ENCODE measurements at places on chromosomes 5 and 9. TPM values are rescaled to one million over a fixed set of nuclear protein-coding genes. Genes with fewer than 3 reads are reported as not detected.
A peak's percentile ranks its signal among the peaks of the same experiment; 100 is the strongest.

- DNase-seq, result no peak
Observed at GRCh38 chr9:26375448-26375847, 517.2 kb downstream of the CAAP1 start.

GRCh38 chr5:151146061-151146460, 11.5 kb downstream of the ANXA6 start:
- DNase-seq, result no peak

- DNase-seq, result no peak
Observed at GRCh38 chr5:87132696-87133095, 135.0 kb upstream of the RASA1 start.

GRCh38 chr5:75214928-75215327, 21.8 kb downstream of the ANKRD31 start:
- no peak for DNase-seq

The HSPA9 gene
- total RNA-seq, result 258 TPM

GRCh38 chr9:125755340-125755739, 8.2 kb downstream of the PBX3 start:
- DNase-seq, result no peak

The NRARP gene
- 13.3 TPM for total RNA-seq

The SCGB3A1 gene
- total RNA-seq, result not detected

The PPIC gene
- 25.9 TPM for total RNA-seq

GRCh38 chr9:135759676-135760300, 57.8 kb downstream of the KCNT1 start:
- DNase-seq, result no peak

DNA sequence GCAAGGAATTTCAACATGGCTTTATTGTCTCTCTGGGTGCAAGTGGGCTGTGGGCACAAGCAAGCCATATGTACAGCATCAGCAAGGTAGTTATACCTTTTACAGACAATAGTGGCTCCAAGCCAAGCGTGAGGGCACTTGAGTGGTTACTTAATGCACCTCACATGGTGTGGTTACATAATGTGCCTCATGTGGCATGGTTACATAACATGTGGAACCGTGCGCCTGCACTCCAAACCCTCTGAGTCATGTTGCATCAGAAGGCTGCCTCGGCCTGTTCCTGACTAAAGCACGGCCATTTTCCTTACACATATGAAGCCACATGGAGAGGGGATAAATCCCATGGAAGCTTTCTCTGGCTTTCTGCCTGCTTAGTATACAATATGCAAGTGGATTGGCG, 150.9 kb downstream of the OSTF1 start:
- no peak for DNase-seq

DNA sequence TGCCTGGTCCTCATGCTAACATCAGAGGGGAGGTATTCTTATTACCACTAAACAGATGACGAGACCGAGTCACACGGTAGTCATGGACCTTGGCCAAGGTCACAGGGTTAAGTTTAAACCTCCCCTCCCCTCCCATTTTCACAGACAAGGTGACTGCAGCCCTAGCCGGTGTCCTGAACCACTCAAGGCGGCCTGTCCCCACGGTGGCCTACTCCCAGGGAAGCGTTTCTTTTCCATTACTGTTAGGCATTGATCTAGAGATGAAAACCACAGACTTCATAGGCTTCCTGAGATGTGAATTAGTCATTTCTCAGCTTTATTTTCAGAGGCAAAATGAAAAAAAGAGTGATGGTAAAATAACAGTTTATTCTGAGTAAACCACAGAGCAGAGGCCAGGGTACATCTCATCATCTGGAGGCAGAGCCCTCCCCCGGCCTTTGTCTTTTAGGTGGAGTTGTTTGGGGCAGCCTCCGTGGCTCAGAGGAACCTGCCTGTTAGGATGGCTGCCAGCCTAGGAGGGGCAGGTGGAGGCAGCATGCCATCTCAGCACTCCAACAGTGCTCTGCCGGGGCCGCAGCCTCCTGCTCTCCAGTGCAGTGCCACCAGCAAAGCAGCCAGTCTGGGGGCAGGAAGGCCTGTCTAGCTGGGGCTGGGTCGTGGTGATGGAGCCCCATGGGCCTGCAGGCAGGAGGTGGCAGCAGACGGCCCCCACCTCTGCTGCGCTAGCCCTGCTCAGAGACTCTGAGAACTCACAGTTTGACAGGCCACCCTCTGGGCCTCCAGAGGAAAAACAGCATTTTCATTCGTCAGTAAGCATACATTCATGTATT, 71.2 kb downstream of the RAPGEF1 start:
- no peak for DNase-seq

GRCh38 chr5:668283-668995, 24.7 kb downstream of the TPPP start:
- DNase-seq, result no peak

- DNase-seq, result no peak
Observed at GRCh38 chr5:39164016-39164415, 55.3 kb downstream of the FYB1 start.

GRCh38 chr5:125510651-125511050, 764.2 kb upstream of the ZNF608 start:
- no peak for DNase-seq

DNA sequence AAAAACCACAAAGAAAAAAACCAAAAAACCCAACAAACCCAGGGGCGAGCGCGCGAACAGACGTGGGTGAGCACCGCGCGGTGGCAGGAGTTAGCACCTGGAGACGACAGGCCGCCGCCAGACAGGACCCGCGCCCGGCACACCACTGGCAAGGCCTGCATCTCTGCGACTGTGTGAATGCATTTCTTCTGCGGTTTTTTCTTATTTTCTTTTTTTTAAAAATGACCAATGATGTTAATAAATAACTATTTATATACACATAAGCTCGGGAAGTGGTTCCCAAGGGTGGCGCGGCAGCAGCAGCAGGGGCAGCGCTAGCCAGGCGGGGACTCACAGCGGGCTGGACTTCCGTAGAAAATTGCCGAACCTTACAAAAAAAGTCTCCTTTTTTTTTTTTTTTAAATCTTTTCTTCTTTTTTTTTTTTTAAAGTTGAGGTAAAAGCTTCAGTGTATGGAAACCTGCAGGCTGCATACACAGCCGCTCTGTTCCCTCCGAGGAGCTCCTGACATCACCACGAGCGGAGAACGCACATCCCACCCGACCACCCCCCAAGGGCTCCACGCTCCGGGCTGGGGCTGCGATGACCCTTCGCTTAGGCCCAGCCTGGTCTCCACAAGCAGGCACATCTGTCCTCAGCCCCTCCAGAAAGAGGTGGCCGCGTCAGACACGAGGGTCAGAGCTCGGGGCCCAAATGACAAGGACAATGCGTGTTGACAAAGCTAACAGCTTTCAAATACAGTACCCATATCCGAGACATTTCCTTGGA, 7.4 kb downstream of the BRD3OS start:
- no peak for DNase-seq

DNA sequence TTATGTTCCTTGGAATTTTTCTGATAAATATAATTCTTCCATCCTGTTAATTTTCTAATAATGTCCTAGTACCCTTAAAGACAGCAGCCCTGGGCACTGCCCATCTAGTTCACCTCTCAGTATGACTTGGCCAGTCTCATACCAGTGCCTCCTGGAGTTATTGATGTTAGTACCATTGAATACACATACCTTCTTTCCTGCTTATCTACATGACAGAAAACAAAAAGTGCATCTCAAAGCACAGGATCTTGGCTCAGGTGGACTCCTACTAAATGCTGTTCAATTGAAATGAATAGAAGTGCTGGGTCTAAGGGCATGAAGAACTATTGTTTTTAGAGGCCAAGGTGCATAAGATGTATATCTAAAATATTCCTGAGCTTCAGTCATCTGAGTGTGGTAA, 669.7 kb downstream of the NR2F1-AS1 start:
- no peak for DNase-seq

- no peak for DNase-seq
Observed at GRCh38 chr5:172705576-172706084, 64.6 kb downstream of the NEURL1B start.

DNA sequence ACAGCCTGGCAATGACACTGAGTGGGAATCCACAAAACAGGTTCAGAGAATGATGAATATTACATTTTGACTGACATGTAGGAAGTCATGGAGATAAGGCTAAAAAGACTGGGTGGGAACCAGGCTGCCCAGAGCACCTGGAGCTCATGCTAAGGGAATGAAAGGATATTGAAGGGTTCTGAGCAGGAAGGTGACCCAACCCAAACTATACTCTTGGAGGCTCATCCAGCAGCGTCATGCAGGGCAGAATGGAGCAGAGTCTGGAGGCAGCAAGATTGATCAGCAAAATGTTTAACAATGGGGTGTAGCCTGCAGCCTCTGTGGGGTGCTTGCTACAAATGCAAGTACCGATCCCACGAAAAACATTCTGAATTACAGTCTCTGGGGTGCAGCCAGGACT, 120.2 kb downstream of the PSD2 start:
- DNase-seq, result peak; percentile 23

The CDC20B gene
- total RNA-seq, result not detected

DNA sequence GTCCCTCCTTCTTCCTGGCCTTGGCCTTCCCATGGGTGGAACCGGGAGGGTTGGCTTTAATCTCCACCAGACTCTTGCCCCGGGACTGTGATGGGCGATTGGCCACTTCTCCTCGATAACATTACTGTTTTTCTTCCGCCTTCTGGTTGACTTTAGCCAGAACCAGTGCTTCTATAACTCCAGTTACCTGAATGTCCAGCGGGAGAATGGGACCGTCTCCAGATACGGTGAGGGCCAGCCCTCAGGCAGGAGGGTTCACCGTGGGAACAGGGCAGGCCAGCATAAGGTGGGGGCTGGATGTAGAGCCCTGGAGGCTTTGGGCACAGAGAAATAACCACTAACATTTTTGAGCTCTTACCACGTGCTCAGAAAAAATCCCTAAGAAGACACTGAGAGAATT, 967 bp downstream of the ORM2 start:
- DNase-seq, result no peak

The FAM221B gene
- not detected for total RNA-seq

The HDHD3 gene
- total RNA-seq, result 25.6 TPM

The SH2D3C gene
- total RNA-seq, result 11.5 TPM

GRCh38 chr9:137303151-137303892, 1.3 kb upstream of the NRARP start:
- no peak for DNase-seq

DNA sequence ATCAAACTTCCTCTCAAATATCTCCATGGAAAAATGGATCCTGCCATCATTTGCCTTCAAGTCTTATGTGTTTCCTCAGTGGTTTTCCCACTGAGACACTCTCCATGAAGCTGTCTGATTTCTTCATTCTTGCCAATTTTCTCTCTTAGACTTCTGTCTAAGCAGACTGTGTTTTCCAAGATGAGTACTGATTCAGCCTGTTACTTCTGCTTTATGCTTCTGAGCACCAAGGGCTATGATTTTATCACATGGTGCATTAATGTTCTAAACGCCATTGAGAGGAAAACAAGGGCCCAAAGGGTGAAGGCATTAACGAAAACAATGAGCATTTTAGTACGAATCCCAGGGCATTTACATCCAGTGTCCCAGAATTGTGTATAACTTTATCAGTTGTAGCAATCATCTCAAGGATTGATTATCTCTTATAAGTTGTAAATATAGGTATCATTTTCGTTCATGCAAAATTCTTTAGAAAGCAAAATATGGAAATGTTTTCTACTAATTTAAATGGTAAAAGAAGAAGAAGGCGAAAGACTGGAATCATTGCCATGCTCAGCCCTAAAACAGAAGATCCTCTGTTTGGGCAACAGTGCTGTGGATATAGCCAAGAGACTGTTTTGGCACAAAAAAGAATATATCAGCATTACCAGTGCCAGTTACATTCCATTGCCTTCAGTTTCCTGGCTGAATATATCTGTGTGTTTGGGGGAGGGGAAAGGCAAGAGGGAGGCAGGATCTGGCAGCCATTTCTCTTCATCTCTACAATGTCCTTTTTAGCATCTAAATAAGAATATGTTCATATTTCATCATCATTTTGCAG, 537.6 kb downstream of the ANXA1 start:
- DNase-seq, result no peak

- DNase-seq, result no peak
Observed at GRCh38 chr9:77827104-77827784, 179.1 kb upstream of the GNA14 start.

GRCh38 chr9:121865060-121865459, 213.6 kb downstream of the DAB2IP start:
- DNase-seq, result peak; percentile 23

GRCh38 chr5:118029807-118030206, 958.5 kb downstream of the DTWD2 start:
- DNase-seq, result no peak

- no peak for DNase-seq
Observed at GRCh38 chr5:42791151-42791550, 20.5 kb downstream of the SELENOP start.

Measured in right atrium auricular region (tissue), 2 donors.